Activated CD4-positive, alpha-beta T cell treated with anti-CD3 and anti-CD28 coated beads for 36 hours (primary cell): ENCODE measurements at places on chromosomes 3 and 15.

DNA sequence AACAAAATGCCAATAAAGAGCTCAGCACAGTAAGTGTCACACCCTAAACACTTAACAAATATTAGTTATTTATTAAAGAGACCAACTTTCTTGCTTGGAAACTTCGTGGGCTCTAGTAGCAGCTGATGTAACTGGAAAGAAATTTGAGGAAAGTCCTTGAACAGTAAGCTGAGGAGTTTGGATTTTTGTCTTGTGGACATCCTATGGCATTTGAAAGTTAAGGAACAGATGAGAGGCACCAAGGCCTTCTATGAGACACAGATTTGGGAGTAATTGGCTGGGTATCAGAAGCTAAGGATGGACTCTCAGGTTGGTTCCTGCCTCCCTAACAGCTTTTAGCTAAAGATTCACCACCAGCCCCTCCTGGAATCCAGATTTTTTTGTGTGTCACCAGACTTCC lies 59.7 kb upstream of the FILIP1L start:
- DNase-seq = no peak

DNA sequence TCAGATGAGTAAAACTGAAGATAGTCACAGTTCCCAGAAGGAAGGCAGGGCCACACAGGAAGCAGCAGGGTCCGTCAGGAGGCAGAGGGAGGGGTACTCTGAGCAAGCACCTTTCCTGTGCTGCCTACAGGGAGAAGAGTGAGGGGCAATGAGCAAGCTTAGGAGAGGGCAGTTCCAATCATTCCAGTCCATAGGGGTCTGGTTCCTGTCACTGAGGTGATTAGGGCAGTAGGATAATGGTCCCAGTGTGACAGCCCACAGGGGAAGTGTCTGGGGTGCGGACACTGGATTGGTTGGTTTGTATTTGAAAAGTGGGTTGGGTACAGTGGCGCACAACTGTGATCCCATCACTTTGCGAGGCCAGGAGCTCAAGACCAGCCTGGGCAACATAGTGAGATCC lies 7.1 kb upstream of the ACAD9 start:
- DNase-seq = no peak

DNA sequence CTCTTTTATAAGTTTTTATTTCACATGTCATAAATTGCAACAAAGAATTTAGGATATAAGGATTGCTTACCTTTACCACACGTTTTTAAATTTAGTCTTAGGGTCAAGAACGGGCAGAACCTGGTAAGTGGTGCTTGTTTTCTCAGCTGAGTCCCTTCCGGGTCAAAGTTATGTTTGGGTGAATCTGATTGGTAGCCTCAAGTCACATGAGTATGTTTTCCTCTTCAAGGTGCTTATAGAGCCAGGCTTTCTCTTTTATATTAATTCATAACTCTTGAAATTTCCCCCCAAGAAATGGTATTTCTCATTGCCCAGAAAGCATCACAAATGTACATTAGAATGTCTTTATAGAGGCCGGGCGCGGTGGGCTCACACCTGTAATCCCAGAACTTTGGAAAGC lies 415.7 kb upstream of the ROBO2 start:
- no peak for DNase-seq

DNA sequence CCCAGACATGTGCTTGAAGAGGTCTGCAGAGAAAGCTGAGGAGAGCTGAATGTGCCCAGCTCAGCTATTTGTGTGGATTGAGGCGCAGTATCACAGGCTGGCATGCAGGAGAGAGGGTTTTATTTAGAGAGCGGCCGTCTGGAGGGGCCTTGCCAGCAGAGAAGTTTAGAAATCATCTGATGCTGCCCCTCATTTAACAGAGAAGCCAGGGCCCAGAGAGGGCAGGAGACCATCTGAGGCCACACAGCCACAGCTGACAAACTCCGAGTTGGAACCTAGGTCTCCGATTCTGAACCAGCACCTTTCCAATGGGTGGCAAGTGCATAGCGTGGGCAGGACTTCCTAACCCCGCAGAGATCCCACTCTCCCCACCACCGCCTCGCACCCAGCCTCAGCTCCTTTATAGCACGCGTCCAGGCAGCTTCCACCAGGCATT lies 101.0 kb downstream of the LSM3 start:
- no peak for DNase-seq

DNA sequence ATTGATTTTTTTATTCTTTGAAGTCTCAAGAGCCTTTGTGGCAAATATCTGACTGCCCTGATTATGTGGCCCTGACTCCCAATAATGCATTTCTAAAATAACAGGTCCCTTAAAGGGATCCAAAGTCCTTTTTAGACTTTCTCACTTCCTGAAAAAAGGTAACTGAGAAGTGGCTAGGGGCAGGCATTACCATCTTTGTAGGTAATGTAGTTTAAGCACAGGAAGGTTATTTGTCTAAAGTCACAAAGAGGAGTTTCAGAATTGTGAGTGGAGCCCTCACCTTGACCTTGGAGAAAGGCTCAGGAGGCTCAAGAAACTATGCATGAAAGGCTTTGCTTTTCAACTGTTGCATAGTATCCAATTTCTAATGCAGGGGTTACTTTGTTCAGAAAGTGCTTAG lies 142.9 kb upstream of the MRPL3 start:
- DNase-seq = no peak

DNA sequence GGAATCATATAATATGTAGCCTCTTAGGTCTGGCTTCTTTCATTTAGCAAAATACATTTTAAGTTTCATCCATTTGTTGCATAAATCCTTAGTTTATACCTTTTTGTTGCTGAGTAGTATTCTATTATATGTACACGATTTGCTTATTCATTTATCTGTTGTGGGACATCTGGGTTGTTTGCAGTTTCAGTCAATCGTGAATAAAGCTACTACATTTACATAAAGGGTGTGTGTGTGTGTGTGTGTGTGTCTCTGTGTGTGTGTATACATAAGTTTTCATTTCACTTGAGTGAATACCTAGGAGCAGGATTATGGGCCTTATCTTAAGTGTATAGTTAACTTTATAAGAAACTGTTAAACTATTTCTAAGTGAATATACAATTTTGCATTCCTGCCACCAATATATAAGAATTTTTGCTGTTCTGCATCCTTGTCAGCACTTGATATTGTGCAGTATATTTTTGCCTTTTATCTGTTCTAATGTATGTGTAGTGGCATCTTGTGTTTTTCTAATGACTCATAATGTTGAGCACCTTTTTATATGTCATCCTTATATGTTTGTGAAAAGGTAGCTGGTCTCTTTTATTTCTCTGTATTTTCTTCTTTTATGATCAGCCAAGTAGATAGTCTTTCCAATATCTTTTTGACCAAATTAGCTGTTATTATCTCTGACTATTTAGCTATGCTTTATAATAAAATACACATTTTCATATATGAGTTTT lies 55.0 kb downstream of the GLCE start:
- DNase-seq = no peak

DNA sequence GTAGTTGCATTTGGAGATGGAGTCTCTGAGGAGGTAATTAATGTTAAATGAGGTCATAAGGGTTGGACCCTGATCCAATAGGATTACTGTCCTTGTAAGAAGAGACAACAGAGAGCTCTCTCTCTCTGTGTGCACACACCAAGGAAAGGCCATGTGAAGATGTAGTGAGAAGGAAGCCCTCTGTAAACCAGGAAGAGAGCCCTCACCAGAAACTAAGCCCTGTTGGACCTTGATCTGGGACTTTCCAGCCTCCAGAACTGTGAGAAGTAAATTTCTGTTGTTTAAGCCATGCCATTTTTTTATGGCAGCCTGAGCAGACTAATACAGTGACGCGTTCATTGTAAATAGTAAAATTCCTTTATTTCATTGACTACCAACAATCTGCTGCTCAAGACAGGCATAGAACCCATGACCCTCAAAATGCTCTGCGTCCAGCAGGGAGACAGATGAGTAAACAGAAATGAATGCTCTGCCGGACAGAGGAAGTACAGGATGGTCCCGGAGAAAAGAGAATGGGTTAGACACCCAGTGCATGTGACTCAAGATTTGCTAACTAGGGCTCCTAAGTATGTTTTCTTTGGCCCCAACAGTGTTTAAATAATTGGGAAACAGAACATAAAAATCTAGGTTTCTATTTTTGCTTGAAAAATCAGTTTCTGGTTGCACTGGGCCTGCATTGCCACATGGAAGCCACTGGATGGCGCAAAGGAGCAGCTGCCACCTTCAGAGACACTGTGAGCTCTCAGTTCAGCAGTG lies 37.9 kb upstream of the TNFAIP8L3 start:
- DNase-seq = peak; percentile 48

- no peak for DNase-seq
Measured at GRCh38 chr3:41575724-41576123, 376.4 kb downstream of the CTNNB1 start.

GRCh38 chr3:195907934-195908693 lies at the start of gene TNK2:
Gene TNK2 (minus strand): TSS chr3:195908551. CDS start chr3:195888588, 19,963 bp downstream.
- peak; percentile 79 for DNase-seq

DNA sequence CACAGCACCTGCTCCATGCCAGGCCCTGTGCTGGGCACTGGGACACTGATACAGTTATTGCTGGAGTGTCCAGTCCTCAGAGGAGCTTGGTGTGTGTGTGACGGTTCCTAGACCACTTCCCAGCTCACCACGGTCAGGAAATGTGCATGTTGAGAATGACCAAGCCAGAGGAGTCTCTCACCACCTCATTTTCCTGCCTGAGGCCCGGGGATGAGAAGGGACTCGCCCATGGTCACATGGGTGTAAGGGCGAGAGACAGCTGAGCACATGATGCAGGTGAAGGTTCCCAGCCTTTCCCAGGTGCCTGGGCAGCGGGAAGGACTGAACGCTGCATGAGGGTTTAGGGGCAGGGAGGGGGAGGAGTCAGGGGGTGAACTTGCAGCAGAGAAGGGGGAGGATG lies 180.9 kb upstream of the TLE3 start:
- DNase-seq = no peak

DNA sequence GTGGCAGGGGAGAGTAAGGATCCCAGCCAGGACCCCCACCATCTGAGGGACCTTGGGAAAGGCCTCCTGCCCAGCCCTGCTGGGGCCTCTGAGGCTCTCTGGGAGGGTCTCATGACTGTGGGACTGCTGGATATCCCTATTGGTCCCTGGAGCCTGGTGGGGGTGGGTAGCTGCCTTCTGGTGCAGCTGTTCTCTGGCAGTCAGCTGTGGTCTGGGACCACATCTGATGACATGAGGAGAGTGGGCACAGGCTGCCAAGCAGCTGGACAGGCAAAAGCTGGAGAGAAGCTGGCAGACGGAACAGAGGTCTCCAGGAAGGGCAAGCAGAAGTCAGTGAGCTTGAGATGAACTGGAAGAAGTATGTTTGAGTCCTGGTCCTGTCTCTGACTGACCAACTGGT lies 22.4 kb downstream of the PLEKHO2 start:
- no peak for DNase-seq

GRCh38 chr15:74595271-74595670 lies 20.4 kb upstream of the CLK3 start:
- DNase-seq = no peak

DNA sequence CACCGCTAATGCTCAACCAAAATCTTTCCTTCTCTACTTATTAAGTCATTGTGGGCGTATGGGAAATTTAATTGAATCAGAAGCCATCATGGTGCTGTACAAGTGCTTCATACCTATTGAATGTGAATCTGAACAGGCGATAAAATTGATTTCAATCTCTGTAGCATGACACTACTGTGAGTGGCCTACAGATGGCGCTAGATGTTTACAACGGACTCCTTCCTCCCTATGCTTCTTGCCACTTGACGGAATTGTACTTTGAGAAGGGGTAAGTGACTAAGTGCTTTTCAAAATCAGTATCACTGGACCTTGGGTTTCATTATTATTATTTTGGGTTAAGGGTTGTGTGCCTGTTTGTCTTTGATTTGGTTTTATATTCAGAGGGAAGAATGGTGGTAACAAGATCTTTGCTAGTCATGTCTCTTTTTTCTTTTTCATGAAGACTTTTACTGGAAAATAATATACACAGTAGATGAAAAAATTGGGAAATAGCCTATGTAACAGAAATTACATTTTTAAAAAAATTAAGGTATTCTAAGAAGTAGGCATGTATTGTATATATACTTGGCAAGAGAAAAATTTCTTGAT lies 35.4 kb downstream of the ACP3 start:
- DNase-seq = peak; percentile 81

- DNase-seq = no peak
Measured at GRCh38 chr15:32941823-32942222, 224.0 kb downstream of the GREM1 start.

DNA sequence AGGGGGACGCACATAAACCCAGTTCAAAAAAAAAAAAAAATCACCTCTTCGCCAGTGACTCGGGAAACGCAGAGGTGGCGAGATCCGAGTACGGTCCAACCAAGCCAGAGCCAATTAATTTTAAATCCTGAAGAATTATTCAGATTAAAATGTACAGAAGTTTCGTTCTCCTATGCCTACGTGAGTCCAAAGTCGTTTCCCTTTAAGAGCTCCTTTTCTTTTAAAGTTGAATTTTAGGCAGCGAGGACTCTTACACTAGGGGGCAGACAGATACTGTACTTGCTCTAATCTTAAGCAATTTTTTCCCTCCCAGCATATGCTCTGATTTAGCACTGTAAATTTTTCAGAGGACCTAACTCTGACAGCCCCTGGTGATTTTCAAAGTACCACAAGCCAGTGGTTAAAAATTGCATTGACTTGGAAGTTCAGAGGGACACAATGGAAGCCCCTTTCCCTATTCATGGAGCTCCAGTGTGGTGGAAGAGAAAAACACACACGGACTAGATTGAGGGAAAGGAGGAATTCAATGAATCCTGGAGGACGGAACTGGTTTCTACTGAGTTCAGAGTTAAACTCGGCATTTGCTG lies 3.3 kb upstream of the NR2F2 start:
- no peak for DNase-seq

GRCh38 chr3:103385961-103386656 lies 951.3 kb downstream of the ZPLD1 start:
- no peak for DNase-seq

- peak; percentile 60 for DNase-seq
Measured at GRCh38 chr15:38660738-38661137, 96.1 kb upstream of the RASGRP1 start.

- DNase-seq = no peak
Measured at GRCh38 chr15:67465196-67465952, 55.6 kb upstream of the C15orf61 start.

GRCh38 chr3:177371146-177371545 lies 173.9 kb upstream of the TBL1XR1 start:
- DNase-seq = no peak

GRCh38 chr3:178458313-178459037 lies 77.8 kb upstream of the KCNMB2 start:
- DNase-seq = no peak

DNA sequence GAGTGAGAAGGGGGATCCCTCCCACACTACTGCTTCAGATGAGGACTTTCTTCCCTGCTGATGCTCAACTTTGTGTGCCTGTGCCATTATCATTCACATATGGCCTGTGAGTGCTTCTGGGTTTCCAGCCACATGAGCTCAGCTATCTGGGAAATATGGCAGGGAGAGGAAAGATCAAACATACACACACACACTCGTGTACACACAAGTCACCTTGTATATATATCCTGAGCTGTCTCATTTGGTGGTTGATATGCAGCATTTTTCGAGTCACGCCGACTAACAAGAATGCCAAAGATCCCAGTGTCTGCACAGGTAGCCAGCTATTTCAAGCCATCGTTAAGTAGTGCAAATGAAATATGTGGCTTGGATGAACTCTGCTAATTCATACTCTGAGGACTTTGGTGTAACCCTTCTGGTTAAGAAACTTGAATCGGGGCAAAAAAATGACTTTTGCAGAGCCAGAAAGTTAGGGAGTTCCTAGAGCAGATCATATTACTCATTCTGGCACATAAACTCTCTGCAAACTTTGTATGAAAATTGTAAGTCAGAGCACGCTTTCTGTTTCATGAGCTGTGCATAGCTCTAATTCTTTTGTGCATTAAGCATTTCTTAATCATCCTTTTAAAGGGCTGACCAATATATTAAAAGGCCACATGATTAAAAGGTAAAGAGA lies 24.9 kb upstream of the WNT5A start:
- no peak for DNase-seq

- DNase-seq = peak; percentile 70
Measured at GRCh38 chr15:58748852-58749531, 515 bp downstream of the ADAM10 start.
